ENCODE measurements at places on chromosomes 6 and 20.

DNA sequence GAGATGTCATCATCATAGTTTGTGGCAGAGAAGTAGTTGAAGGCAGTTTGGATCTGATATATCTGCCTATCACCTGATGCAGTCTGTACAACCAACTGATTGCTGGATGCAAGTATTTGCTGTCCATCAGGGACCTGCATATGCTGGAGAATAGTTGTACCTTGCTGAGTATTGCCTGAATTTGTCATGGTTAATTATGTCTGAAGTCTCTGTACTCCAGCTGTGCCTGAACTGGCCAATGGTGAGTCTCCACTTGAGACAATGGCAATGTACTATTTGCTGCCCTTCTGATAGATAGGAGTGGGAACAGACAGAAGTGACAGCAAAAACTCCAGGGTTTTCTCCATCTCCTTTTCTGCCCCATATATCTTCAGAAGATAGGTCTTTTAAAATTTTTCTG is 531.5 kb downstream of the EPHA7 start:
- DNase-seq = no peak

GRCh38 chr6:7201732-7202541 is 94.2 kb downstream of the RREB1 start:
- peak; percentile 4 for DNase-seq

DNA sequence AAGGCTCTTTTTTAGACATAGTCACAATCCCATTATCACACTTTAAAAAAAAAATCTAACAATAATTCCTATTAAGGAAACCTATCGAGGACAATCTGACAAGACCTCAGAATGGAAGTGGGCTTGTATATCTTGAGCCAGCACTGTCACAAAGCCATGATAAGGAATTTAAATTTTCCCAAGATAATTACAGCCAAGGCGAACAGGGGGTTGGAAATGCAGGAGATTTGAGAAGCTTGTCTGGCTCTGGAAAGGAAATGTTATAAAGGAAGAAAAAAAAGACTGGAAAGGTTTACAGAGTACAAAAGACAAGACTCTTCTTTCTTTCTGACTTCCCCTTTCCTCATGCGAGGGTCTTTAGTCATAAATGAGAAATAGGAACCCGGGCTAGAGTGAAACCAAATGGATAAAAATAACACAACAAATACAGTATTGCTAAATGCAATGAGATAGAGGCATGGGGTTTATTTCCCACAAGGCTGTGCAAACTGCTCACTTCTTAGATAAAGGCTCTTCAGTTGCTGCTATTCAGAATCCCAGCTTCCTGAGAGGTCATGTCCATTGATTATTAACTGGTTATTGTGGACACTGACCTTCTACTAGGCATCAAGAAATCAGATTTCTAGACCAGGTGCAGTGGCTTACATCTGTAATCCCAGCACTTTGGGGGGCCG is 13.4 kb upstream of the GHRH start:
- DNase-seq = no peak

DNA sequence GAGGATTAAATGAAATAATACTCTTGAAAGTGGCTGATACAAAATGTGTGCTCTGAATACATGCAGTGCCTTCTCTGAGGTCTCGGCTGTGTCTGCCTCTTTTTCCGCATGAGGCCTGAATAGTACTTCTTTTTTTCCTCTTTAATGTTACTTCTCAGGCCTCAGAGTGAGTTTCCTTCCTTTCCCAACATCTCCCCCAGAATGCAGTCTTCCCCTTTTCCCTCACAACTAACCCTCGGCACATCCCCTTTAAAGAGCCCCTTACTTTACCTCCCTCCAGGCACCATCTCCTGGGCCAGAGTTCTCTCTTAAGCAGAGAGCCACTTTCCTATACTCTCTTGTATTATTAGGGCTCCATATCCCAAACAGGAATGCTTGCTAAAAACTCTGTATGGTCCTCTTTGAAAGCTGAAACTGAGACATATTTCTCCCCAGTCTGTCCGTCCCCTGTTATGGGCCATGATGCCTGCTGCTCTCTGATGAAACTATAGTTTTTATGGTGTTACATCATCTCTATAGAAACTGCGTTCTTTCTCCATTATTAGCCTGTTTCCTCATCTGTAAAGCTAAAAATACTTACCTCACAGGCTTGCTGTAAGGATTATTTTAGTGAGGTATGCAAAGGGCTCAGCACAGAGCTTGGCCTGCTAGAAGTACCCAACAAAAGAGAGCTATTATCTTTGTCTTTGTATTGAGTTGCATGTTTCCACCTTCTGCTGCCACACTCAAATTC is 2.3 kb downstream of the PLAGL2 start:
- DNase-seq = no peak

DNA sequence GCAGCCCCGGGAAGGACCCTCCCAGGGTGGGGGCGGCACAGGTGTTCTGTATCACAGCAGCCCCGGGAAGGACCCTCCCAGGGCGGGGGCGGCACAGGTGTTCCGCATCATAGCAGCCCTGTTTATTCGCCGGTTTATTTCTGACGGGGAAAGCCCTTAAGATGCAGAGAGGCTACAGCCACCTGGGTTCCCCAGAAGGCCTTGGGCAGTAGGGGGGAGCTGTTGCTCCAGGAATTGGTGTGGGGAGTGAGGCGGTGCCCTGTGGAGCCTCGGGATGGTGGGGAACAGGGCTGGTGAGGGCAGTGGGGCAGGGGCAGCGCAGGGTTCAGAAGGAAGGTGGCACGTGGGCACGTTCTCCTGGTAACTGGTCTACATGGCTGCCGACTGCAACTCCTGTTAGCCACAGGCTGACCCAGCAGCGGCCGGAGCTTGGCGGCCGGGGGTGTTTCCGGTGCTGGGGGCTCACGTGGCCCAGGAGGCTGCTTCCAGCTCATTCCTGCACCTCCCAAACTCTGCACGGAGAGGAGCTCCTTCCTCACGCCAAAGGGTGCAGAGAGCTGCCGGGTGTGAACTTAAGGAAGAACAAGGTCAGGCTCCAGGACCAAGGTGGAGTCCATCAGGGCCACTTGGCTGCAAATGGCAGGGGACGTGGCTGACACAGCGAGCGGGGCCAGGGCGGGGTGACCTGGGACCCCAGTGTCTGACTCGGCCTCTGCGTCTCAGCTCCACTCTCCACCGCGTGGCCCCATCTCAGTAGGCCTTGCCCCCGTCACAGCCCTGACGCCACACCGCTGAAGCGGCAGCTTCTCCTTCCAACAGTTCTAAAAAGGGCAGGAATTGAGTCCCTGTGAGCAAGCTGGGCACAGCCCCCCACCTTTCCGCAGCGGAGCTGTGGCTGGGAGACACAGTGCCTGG is 13.2 kb downstream of the SLCO4A1 start:
- no peak for DNase-seq

- DNase-seq = no peak
Measured at GRCh38 chr6:84718038-84718955, 46.1 kb downstream of the TBX18 start.

GRCh38 chr6:71452697-71453370 is 164.2 kb downstream of the OGFRL1 start:
- no peak for DNase-seq

DNA sequence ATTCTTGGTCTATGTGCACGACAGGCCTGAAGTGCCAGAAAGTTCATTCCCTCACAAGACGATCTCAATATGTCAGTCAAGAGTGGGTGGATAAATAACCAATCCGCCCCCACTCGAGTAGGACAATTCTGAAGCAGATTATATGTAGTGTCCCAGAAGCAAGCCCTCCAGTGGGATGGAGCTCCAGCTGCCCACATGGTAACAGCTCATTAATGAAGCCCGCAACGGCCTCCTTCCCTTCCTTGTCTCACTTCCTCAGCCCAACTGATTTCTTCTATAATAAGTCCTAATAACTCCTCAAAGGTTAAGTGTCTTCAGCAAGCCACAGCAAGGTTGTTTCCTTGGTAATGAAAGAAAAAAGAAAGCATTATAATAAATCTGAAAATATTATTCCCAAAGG is 82.1 kb upstream of the F13A1 start:
- no peak for DNase-seq

DNA sequence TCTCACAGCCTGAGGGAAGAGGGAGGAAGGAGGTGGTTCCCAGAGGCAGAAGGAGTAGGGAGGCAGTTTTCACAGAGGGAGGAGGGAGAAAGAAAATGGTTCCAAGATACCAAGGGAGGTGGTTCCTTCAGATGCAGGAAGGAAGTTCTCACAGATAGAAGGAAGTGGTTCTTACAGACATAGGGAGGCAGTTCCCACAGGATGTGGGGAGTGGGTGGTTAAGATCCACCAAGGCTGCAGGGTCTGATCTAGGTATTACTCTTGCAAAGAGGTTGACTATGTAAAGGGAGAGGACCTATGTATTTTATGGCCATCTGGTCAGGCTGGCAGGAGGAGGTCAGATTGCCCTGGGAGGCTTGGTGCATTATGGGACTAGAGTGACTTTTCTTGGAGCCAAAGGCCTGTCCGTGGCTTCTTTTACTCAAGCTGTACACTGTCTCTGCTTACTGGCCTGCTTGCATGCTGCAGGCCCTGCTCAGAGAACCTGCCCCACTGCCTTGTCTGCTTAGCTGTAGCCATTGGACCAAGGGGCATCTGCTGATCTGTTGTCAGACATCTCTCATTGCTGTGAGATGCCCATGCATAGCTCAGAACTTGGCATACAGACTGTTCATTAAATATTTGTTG is 283.7 kb downstream of the DHX35 start:
- DNase-seq = no peak

Measured in stimulated activated CD8-positive, alpha-beta memory T cell treated with anti-CD3 and anti-CD28 coated beads, Interleukin-15, amount 100 ng/mL, for 48 hours (primary cell).